Activated CD4-positive, alpha-beta T cell treated with anti-CD3 and anti-CD28 coated beads, Interleukin-2, amount 50 U/mL, for 16 hours (primary cell): ENCODE measurements at places on chromosomes 4 and X.

DNA sequence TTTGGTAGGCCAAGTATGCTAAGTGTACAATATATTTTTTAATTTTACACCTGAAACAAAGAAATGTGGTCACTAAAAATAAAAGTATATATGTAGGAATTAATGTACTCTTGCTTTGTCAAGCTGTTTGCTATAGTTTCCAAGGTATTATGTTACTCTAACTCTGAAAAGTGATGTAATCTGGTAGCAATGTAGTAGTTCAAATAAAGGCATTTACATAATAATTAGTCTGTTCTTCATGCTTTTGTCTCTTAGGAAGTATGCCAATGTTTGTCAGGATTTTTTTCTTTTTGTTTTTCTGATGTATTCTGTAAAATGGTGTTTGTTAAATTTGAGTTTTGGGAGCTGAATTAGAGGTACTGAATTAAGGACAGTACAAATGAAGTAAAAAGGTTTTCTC lies 89.5 kb downstream of the PLS3 start:
- DNase-seq: no peak

- no peak for DNase-seq
These were observed 70.7 kb downstream of the REELD1 start for GRCh38 chr4:146285037-146285436.

GRCh38 chr4:92658318-92658717 lies 354.6 kb downstream of the GRID2 start:
- DNase-seq: no peak

DNA sequence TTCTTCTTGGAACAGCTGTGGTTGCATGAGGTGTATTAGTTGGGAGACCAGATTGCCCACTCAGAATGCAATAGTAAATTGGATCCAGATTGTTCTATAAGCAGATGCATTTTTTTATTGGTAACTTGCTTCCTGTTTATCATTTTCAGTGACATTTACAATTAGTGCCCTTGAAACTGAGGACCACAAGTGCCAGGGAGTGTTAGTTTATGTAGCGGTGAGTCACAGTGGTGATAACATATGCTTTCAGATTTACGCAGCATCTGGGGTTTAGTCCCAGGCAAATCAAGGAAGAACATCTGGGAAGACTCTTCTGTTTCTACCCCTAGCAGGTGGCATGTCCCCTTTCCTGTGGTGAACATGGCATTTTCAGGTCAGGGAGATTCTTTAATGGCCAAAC lies 24.1 kb downstream of the FRMPD4 start:
- no peak for DNase-seq

DNA sequence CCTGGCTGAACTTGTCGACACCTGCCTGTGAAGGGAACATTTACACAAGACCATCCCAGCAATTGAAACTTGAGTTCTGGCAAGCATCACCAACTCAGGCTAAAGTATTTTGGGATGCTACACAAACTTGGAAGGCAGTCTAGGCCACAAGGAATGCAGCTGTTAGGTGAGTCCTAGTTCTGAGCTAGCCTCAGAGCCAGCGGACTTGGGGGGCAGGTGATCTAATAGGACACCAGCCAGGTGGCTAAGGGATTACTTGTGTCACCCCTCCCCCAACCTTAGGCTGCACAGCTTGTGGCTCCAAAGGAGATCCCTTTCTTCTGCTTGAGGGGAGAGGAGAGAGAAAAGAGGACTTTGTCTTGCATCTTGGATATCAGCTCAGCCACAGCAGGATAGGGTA lies 62.3 kb upstream of the DKK2 start:
- no peak for DNase-seq
